Activated naive CD8-positive, alpha-beta T cell treated with anti-CD3 and anti-CD28 coated beads for 36 hours (primary cell): ENCODE measurements at places on chromosomes 1 and 21.

- H3K4me3 ChIP-seq, result no peak overlapping the region
- H3K36me3 ChIP-seq, result no peaks in the 10 kb centered on the region
- H3K4me1 ChIP-seq, result peaks cover 5% of the 10 kb centered on the region
- no peak for DNase-seq
- no peak overlapping the region for H3K27ac ChIP-seq
Measured at GRCh38 chr1:93686504-93687250, 5.0 kb upstream of the BCAR3 start.

GRCh38 chr21:14838400-14838799, 226.4 kb downstream of the NRIP1 start:
- no peak for DNase-seq
- peaks cover 7% of the 10 kb centered on the region for H3K4me1 ChIP-seq
- H3K36me3 ChIP-seq, result no peaks in the 10 kb centered on the region
- H3K27me3 ChIP-seq, result no peaks in the 10 kb centered on the region

DNA sequence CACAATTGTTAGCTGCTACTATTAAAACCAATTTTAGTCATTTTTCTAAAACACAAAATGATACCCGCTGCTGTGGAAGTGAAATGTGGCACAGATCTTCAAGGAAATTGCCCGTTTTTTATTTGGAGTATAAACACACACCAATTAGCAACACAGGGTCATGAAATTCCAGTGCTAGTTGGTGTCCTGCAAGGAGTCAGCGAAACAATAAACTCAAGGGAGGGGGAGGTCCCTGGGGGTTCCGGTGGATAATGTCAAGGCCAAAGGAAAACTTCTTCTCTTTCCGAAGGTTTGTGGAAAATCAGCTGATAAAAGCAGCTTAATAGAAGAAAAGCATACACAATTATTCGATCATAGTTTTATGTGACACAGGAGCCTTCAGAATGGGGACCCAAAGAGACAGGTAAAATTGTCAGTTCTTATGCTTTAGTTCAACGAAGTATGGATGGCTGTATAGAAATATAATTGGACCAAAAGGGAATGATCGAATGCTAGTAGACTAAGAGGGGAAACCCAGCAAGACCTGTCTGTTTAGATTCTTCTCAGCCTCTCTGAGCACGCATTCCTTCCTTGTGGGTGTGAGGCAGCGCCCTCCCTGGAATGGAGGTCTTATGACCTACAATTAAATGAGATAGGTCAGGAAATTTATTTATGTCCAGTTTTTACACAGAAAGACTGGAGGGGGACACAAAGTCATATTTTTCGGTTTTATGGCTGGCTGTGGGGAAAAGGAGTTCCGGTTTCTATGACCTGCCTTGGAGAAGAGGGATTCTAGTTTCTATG, 65.9 kb downstream of the KCNK1 start:
- no peaks in the 10 kb centered on the region for H3K27me3 ChIP-seq
- no peaks in the 10 kb centered on the region for H3K36me3 ChIP-seq
- no peaks in the 10 kb centered on the region for H3K4me1 ChIP-seq
- no peak overlapping the region for H3K4me3 ChIP-seq

- no peak overlapping the region for H3K27ac ChIP-seq
- H3K4me1 ChIP-seq, result no peaks in the 10 kb centered on the region
- no peak overlapping the region for H3K4me3 ChIP-seq
- DNase-seq, result no peak
- no peaks in the 10 kb centered on the region for H3K36me3 ChIP-seq
Measured at GRCh38 chr1:56566061-56566744, 13.2 kb downstream of the PLPP3 start.

DNA sequence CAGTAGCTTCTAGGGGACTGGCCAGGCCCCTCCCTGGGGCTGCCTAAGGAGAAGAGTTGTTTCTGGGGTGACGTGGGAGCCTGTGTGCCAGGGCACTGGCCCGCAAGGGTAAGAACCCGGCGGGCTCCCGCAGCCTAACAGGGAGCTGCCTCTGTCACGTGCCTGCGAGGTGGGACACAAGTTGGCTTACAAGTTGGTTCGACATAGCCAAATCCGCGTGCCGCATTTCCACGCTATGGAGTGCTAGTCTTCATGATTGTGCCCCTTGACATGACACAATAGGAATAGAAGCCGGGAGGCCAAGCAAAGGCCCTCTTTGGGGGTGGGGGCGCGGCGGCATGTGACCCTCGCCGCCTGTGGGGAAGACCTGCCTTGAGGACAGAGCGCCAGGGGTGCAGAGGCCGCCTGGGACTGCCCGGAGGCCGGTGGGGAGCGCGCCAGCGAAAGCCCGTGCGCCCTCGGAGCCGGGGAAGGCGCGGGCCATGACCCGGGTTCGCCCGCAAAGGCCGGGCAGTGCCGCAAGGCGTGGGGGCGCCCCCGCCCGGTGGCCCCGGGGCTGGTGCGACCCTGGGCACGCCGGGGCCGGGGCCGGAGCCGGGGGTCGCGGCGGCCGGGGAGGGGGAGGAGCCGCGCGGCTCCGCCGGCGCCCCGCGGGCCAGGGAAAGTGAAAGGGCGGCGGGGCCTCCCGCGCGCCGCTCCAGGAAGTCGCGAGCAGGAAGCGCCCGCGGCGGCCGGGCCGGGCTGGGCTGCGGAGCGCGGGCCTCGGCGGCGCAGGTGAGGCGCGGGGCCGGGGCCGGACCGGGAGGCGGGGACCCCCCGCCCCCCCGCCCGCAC, at the start of gene SLC37A1:
Gene SLC37A1, plus strand, starts transcription at position 702 of the 834 bp plus-strand sequence. CDS start 4,603 bp downstream, outside the sequence.
- DNase-seq, result peak; percentile 64
- peaks cover 25% of the 10 kb centered on the region for H3K4me1 ChIP-seq
- peak within 1 kb of the TSS; percentile 80 for H3K27ac ChIP-seq
- H3K27me3 ChIP-seq, result no peaks in the 10 kb centered on the region
- peaks cover 4% of the 10 kb centered on the region for H3K36me3 ChIP-seq

- no peaks in the 10 kb centered on the region for H3K4me1 ChIP-seq
- DNase-seq, result no peak
- no peaks in the 10 kb centered on the region for H3K27me3 ChIP-seq
- no peak overlapping the region for H3K4me3 ChIP-seq
- peaks cover 12% of the 10 kb centered on the region for H3K36me3 ChIP-seq
- H3K27ac ChIP-seq, result no peak overlapping the region
Measured at GRCh38 chr1:53341521-53341895, 13.6 kb upstream of the LRP8 start.

GRCh38 chr1:212819726-212820125, 27.7 kb downstream of the SPATA45 start:
- H3K4me3 ChIP-seq, result peak overlapping the region; percentile 3
- H3K27ac ChIP-seq, result no peak overlapping the region
- no peak for DNase-seq

DNA sequence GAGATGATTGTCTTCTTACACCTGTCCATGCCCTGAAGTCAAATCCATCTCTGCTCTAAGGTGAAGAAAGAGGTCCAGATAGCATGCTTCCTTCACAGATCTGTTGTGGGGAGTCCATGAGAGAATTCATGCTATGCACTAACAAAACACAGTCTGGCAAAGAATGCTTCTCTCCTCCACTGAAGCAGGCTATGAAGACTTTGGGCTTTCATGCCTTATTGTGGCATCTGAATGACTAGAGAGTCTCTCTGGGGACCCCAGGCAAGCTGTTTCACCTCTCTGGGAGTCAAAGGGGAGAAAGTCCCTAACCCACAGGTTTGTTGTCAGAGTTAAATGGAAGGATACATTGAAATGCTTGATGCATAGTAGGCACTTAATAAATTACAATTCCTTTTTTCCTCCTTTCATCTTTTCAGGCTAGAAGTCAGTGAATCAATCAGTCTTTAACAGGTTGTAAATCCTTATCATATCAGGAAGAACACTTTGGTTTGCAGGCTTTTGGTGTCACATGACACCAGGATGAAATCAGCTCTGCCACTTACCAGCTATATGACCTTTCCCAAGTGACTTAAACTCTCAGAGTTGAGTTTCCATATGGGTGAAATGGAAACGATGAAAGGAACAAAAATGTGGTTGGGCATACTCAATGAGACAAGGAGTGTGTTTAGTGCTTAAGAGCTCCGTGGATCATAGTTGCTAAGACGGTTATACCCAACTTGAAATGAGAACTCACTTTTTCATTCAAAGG, 200.1 kb upstream of the DAB1 start:
- no peaks in the 10 kb centered on the region for H3K36me3 ChIP-seq
- DNase-seq, result no peak
- H3K4me3 ChIP-seq, result no peak overlapping the region
- H3K27ac ChIP-seq, result no peak overlapping the region
- no peaks in the 10 kb centered on the region for H3K27me3 ChIP-seq
- H3K4me1 ChIP-seq, result no peaks in the 10 kb centered on the region

DNA sequence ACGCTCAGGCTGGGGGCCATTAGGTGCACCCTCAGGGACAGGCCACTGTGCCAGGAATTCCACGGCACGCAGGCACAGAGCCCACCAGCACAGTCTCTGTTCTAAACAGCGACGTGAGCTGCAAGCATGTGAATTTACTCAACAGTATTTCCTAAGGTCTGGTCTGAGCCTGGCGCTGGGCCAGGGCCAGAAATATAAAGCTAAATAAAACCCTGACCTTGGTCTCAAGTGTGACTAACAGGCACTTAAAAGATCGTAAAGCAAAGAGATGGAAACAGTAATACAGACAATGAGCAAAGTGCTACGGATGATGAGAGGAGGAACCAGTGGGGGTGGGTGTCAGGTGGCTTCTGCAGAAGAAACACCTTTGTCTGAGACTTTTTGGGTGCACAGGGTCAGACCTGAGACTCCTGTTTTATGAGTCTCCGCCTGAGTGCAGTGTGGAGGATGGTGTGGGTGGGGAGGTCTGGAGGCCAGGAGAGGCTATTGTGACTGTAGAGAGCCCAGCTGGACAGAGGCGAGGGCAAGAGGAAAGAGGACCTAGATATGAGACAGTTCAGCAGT, 53.4 kb upstream of the EDN2 start:
- no peak overlapping the region for H3K4me3 ChIP-seq
- no peak overlapping the region for H3K27ac ChIP-seq
- H3K36me3 ChIP-seq, result peaks cover 18% of the 10 kb centered on the region
- no peaks in the 10 kb centered on the region for H3K27me3 ChIP-seq

GRCh38 chr1:30184393-30185141, 538.8 kb downstream of the MATN1 start:
- H3K27ac ChIP-seq, result no peak overlapping the region
- H3K36me3 ChIP-seq, result no peaks in the 10 kb centered on the region
- DNase-seq, result no peak
- no peak overlapping the region for H3K4me3 ChIP-seq
- peaks cover 6% of the 10 kb centered on the region for H3K27me3 ChIP-seq

DNA sequence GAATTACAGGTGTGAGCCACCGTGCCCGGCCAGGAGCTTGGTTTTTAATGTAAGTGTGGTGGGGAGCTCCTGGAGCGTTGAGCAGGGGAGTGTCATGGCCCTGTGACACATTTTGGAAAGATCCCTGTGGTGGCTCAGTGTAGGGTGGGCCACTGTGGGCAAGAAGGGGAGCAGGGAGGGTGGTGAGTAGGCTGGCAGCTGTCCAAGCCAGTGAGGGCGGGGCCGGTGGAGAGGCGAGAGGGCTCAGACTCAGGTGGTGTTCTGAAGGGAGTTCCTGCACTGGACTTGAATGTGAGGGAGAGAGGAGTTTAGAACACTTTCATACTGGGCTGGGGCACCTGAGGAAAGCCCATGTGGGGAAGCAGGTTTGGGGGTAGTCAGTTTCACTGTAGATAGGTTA, 3.1 kb upstream of the EVA1B start:
- H3K36me3 ChIP-seq, result peaks cover under 1% of the 10 kb centered on the region
- peak overlapping the region; percentile 6 for H3K27ac ChIP-seq
- H3K4me3 ChIP-seq, result no peak overlapping the region
- peaks cover 23% of the 10 kb centered on the region for H3K27me3 ChIP-seq
- H3K4me1 ChIP-seq, result peaks cover 13% of the 10 kb centered on the region
- no peak for DNase-seq

DNA sequence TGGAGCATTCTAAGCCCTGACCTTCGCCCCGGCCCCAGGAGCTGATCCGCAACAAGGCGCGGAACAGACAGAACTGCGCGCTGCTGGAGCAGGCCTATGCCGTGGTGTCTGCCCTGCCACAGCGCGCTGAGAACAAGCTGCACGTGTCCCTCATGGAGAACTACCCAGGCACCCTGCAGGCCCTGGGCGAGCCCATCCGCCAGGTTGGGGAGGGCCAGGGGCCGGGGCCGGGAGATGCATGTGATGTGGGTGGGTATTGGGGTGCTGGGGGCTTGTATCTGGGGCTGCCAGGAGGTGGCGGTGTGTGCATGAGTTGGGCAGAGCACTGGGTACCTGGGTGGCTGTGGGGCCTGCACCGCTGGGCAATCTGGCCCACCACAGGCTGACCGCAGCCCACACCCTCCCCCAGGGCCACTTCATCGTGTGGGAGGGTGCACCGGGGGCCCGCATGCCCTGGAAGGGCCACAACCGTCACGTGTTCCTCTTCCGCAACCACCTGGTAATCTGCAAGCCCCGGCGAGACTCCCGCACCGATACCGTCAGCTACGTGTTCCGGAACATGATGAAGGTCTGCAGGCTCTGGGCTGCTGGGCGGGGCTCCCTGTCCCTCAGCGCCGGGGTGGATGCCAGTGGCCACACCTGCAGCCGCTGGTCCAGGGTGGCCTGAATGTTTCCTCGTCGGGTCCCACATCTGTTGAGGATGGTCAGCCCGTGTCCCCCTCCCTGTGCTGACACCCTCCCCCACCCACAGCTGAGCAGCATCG, 65.8 kb downstream of the TRIM11 start:
- H3K4me3 ChIP-seq, result no peak overlapping the region
- no peaks in the 10 kb centered on the region for H3K4me1 ChIP-seq

DNA sequence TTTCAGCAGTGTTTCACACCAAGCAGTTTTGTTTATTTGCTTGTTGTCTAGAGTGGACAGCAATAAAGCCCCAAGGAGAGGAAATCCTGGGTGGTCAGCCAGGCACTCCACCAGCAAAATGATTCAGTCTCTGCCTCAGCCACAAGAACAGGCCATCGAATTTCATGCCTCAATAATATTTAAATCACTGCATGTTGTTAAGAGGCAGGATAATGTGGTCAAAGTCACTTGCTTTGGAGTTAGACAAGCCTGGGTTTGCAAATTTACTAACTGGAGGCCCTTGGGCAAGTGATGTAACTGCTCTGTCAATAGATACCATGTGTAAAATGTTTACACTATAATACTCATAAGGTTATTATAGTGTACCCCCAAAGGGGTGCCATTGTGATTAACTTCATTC, 349.6 kb downstream of the LMO4 start:
- no peak for DNase-seq
- H3K4me3 ChIP-seq, result no peak overlapping the region
- no peaks in the 10 kb centered on the region for H3K4me1 ChIP-seq
- H3K36me3 ChIP-seq, result no peaks in the 10 kb centered on the region
- H3K27ac ChIP-seq, result no peak overlapping the region

DNA sequence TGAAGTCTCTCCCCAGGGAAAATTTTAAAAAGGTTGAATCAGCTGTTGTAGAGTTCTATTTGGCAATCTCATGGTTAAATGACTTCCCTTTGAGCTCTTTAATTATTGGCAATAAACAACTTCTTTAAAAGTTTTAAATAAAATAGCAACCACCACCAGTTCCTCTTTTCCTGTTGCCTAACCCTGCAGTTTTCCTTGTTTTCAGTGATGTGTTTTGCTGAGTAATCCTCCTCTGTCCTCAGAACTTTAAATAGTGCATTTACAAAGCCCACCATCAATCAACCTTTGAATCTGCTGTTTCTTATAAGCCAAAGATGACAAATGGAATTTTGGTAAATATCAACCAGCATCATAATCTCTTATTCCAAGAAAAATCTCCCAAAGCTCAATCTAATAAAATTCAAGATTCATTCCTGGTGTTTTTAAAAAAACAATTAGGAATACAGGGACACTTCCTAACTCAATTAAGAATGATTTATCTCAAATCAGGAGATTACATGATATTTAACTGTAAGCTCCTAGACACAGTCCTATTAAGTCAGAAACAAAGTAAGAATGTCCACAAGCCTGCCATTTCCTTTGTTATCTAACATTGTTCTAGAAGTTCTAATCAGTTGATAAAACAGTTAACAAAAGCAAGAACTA, 14.8 kb downstream of the AVPR1B start:
- H3K27ac ChIP-seq, result no peak overlapping the region
- H3K36me3 ChIP-seq, result no peaks in the 10 kb centered on the region
- no peaks in the 10 kb centered on the region for H3K4me1 ChIP-seq
- H3K27me3 ChIP-seq, result peaks cover 17% of the 10 kb centered on the region
